Left lung (tissue), 14 donors: ENCODE measurements at places on chromosomes 5 and 9. TPM values are rescaled to one million over a fixed set of nuclear protein-coding genes. Genes with fewer than 3 reads are reported as not detected.

The F2RL1 gene
- total RNA-seq, result 12.0 TPM

The SEMA5A gene
- 18.2 TPM for total RNA-seq

The STING1 gene
- 100.0 TPM for total RNA-seq

The EXD3 gene
- 21.8 TPM for total RNA-seq

The SARDH gene
- 5.9 TPM for total RNA-seq

The TTC23L gene
- total RNA-seq, result 0.20 TPM

The PHF24 gene
- total RNA-seq, result 0.44 TPM

The SLC24A2 gene
- total RNA-seq, result not detected

The TMEM232 gene
- total RNA-seq, result 5.1 TPM

The SEC24A gene
- 26.7 TPM for total RNA-seq
